ENCODE measurements at places on chromosomes 13 and 19.

DNA sequence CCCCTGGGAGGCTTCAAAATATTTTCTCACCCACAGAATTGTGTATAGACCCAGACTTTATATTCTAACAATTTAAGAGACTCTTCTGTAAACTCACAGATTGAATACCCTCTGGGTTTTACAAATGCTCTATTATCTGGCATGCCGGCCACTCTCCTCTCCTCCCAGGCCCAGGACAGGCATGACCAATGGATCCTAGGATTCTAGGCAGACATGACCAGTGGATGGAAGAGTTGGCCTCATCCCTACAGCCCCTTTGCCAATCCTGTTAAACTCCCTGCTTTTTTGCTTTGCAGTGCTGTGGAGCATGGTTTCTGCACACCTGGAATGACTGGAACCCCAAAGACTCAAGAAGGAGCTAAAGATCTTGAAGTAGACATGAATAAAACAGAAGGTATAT, 5.8 kb downstream of the ACSBG2 start:
- no peaks in the 10 kb centered on the region for H3K27me3 ChIP-seq
- no peak overlapping the region for H3K4me3 ChIP-seq
- no peaks in the 10 kb centered on the region for H3K4me1 ChIP-seq
- H3K27ac ChIP-seq, result no peak overlapping the region

GRCh38 chr19:51296336-51297093, 14.9 kb upstream of the IGLON5 start:
- H3K27me3 ChIP-seq, result no peaks in the 10 kb centered on the region
- DNase-seq, result no peak
- no peak overlapping the region for H3K27ac ChIP-seq
- H3K4me1 ChIP-seq, result no peaks in the 10 kb centered on the region
- no peak overlapping the region for H3K4me3 ChIP-seq
- no peaks in the 10 kb centered on the region for H3K36me3 ChIP-seq

DNA sequence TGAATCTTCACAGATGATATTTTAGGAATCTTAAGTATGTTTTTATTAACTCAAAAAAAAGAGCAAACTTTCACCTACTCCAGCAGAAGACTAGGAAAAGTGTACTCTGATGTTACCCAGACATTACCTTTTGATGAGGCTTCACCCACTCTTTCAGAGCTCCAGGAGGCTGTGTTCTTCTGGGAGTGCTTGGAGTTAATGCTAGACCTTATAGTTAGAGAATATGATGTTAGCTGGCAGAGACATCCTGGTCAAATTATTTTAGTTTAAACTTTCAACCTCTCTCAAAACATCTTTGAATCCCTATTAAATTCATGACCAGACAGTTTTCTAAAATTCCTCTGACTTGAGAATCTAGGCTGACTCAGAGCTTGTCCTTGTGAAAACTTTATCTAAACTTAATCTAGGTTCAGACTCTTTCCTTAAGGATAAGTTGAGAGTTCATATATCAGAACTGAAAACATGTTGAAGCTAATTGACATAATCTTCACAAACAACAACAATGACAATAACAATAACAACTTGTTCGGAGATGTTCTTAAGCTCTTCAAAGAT, 82.8 kb downstream of the ITGBL1 start:
- H3K27ac ChIP-seq, result no peak overlapping the region
- H3K36me3 ChIP-seq, result no peaks in the 10 kb centered on the region
- H3K4me3 ChIP-seq, result no peak overlapping the region

- DNase-seq, result no peak
- no peak overlapping the region for H3K27ac ChIP-seq
- no peak overlapping the region for H3K4me3 ChIP-seq
- H3K36me3 ChIP-seq, result no peaks in the 10 kb centered on the region
- H3K27me3 ChIP-seq, result no peaks in the 10 kb centered on the region
Observed at GRCh38 chr13:51912091-51912490, 50.3 kb downstream of the CCDC70 start.

DNA sequence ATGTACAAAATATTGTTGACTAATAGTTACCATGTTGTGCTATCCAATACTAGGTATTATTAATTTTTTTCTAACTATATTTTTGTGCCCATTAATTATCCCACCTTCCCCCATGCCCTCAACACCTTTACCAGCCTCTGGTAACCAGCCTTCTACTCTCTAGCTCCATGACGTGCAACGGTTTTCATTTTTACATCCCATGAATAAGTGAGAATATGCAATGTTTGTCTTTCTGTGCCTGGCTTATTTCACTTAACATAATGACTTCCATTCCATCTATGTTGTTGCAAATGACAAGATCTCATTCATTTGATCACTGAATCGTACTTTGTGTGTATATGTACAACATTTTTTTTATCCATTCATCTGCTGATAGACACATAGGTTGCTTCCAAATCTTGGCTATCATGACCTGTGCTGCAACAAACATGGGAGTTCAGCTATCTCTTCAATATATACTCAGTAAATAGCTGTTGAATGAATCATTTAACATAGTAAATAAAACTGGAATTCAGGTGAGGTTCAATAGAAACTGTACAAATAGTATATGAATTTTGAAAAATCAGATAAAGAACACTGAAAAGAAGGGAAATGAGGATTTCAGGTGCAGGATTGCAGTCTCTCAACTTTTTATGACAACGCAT, 509.0 kb upstream of the MIR17HG start:
- H3K4me1 ChIP-seq, result no peaks in the 10 kb centered on the region
- H3K36me3 ChIP-seq, result no peaks in the 10 kb centered on the region
- no peak overlapping the region for H3K4me3 ChIP-seq
- H3K27me3 ChIP-seq, result no peaks in the 10 kb centered on the region
- no peak overlapping the region for H3K27ac ChIP-seq
- DNase-seq, result no peak

GRCh38 chr13:38566023-38566422, 120.9 kb upstream of the FREM2 start:
- no peaks in the 10 kb centered on the region for H3K27me3 ChIP-seq
- H3K27ac ChIP-seq, result no peak overlapping the region
- no peaks in the 10 kb centered on the region for H3K36me3 ChIP-seq
- H3K4me1 ChIP-seq, result no peaks in the 10 kb centered on the region
- DNase-seq, result no peak

- no peak overlapping the region for H3K27ac ChIP-seq
- H3K4me1 ChIP-seq, result no peaks in the 10 kb centered on the region
- no peaks in the 10 kb centered on the region for H3K36me3 ChIP-seq
- H3K4me3 ChIP-seq, result no peak overlapping the region
- DNase-seq, result no peak
Observed at GRCh38 chr13:58313219-58313618, 681.7 kb downstream of the PCDH17 start.

- no peaks in the 10 kb centered on the region for H3K4me1 ChIP-seq
- H3K4me3 ChIP-seq, result no peak overlapping the region
- H3K27ac ChIP-seq, result no peak overlapping the region
- H3K27me3 ChIP-seq, result no peaks in the 10 kb centered on the region
Observed at GRCh38 chr13:50224534-50224933, 209.3 kb downstream of the KCNRG start.

- no peak overlapping the region for H3K4me3 ChIP-seq
- H3K36me3 ChIP-seq, result peaks cover 63% of the 10 kb centered on the region
- no peaks in the 10 kb centered on the region for H3K4me1 ChIP-seq
Observed at GRCh38 chr13:98825659-98826058, 73.2 kb upstream of the SLC15A1 start.

DNA sequence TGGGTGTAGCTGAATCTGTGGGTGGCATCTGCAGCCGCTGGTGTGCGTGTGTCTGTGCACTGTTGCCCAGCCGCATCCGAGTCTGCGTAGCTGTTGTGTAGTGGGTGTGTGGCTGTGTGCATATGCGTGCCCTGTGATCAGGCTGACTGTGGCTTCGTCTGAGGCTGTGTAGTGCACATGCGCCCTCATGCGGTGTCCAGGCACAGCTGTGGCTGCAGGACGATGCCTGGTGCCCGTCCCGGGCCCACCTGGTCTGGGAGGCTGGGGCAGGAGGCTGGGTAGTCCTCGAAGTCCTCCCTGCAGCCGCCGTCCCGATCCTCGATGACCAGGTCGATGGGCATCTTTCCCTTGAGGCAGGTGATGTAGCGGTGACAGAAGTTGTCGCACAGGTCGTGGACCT, 4.9 kb downstream of the MEIS3 start:
- DNase-seq, result no peak
- peaks cover 14% of the 10 kb centered on the region for H3K4me1 ChIP-seq
- peaks cover 11% of the 10 kb centered on the region for H3K27me3 ChIP-seq
- no peak overlapping the region for H3K4me3 ChIP-seq

- H3K27ac ChIP-seq, result no peak overlapping the region
- no peaks in the 10 kb centered on the region for H3K36me3 ChIP-seq
- H3K4me1 ChIP-seq, result peaks cover 39% of the 10 kb centered on the region
- no peak for DNase-seq
Observed at GRCh38 chr19:35905178-35905727, 2.8 kb downstream of the TYROBP start.

DNA sequence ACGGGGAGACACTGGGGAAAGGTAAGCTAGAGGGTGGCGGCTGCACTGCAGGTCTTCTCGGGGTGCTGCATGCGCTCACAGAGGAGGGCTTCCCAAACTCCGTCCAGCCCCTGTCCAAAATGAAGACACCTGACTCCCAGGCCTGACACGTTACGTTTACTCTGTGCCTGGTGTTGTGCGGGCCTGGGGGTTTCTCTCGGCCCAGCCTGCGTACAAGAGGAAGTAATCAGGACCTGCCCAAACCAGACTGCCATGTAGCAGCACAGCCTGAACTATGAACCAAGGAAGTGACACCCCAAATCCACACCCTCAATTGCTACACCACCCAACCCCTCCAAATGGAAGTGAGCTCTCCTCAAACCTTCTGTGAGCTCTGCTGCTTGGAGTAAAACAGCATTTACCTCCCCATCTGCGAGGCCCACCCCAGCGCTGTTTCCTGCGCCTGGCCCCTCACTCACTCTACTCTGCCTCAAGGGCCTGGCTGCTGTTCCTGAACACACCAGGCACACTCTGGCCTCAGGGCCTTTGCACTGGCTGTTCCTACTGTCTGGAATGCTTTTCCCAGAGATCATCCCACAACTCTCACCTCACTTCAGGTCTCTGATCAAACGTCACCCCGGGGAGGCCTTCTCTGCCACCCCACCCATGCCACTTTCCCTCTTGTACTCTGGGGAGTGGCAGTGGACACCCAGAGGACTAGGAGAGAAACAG, 3.0 kb downstream of the HSPBP1 start:
- no peak for DNase-seq
- H3K4me1 ChIP-seq, result peaks cover 13% of the 10 kb centered on the region
- peaks cover 29% of the 10 kb centered on the region for H3K36me3 ChIP-seq
- no peak overlapping the region for H3K4me3 ChIP-seq
- H3K27me3 ChIP-seq, result no peaks in the 10 kb centered on the region

GRCh38 chr13:19181021-19181620, 503 bp downstream of the TUBA3C start:
- H3K27ac ChIP-seq, result no peak overlapping the region
- no peaks in the 10 kb centered on the region for H3K4me1 ChIP-seq
- H3K27me3 ChIP-seq, result no peaks in the 10 kb centered on the region
- DNase-seq, result no peak

GRCh38 chr13:75481176-75482069, 546 bp downstream of the TBC1D4 start:
- H3K36me3 ChIP-seq, result no peaks in the 10 kb centered on the region
- peak overlapping the region; percentile 67 for H3K4me3 ChIP-seq
- no peak overlapping the region for H3K27ac ChIP-seq
- H3K27me3 ChIP-seq, result peaks cover 13% of the 10 kb centered on the region

DNA sequence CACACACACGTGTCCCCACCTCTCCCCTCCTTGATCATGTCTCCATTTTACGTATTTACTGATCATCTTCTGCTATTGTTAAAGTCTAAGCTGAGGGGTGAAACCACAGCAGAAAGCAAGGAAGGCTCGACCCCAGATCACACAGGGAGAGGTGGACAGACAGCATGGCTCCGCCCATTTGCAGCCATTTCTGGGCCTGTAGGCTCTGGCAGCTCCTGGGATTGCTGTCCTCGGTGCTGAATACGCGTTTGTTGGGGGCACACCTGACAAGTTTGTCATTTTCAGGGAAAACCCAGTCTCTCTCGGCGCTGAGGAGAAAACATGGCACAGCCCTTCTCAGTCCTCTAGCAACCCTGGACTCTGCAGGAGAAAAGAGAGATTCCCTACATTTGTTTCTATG, 8.0 kb downstream of the TMEM86B start:
- H3K27ac ChIP-seq, result no peak overlapping the region
- no peaks in the 10 kb centered on the region for H3K27me3 ChIP-seq
- H3K4me1 ChIP-seq, result peaks cover 7% of the 10 kb centered on the region
- H3K4me3 ChIP-seq, result no peak overlapping the region

- H3K27ac ChIP-seq, result no peak overlapping the region
- no peaks in the 10 kb centered on the region for H3K36me3 ChIP-seq
- no peaks in the 10 kb centered on the region for H3K27me3 ChIP-seq
- no peak for DNase-seq
- H3K4me3 ChIP-seq, result no peak overlapping the region
Observed at GRCh38 chr19:46631481-46631880, 4.5 kb downstream of the GNG8 start.

DNA sequence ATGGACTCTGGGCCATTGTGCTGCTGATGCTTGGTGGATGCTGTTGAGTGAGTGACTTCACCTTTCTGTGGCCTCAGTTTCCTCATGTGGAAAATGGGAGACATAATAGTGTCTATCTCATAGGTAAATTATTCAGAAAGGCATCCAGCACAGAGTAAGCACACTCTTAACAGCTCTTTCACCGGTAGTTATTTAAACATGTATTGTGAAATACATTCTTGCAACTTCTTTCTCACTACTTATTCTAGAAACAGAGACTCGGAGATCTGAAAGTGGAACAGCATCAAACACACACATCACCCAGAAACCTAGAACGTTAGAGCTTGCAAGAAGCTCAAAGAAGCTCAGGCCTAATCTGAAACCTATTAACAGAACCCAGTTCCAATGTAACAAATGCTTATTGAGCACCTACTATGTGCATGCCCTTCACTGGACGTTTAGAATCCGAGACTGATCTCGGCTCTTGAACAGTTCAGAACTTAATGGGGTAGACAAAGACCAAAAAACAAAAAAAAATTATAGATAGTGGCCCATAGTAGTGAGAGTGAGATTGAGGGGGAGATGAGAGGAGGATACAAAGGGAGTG, 4.1 kb downstream of the ZSWIM9 start:
- H3K4me3 ChIP-seq, result no peak overlapping the region
- DNase-seq, result no peak
- peaks cover 7% of the 10 kb centered on the region for H3K4me1 ChIP-seq
- no peaks in the 10 kb centered on the region for H3K36me3 ChIP-seq
- H3K27me3 ChIP-seq, result no peaks in the 10 kb centered on the region

GRCh38 chr13:41145136-41145908, 12.7 kb upstream of the KBTBD6 start:
- no peaks in the 10 kb centered on the region for H3K27me3 ChIP-seq
- H3K4me3 ChIP-seq, result no peak overlapping the region
- H3K27ac ChIP-seq, result no peak overlapping the region
- no peaks in the 10 kb centered on the region for H3K36me3 ChIP-seq
- no peaks in the 10 kb centered on the region for H3K4me1 ChIP-seq

GRCh38 chr13:110240352-110240751, 66.6 kb downstream of the COL4A1 start:
- DNase-seq, result no peak
- no peaks in the 10 kb centered on the region for H3K27me3 ChIP-seq
- H3K27ac ChIP-seq, result no peak overlapping the region
- H3K36me3 ChIP-seq, result no peaks in the 10 kb centered on the region
- H3K4me1 ChIP-seq, result no peaks in the 10 kb centered on the region
- no peak overlapping the region for H3K4me3 ChIP-seq

GRCh38 chr13:99158846-99159245, 41.8 kb upstream of the UBAC2 start:
- H3K4me3 ChIP-seq, result no peak overlapping the region
- H3K36me3 ChIP-seq, result no peaks in the 10 kb centered on the region
- no peaks in the 10 kb centered on the region for H3K27me3 ChIP-seq
- no peaks in the 10 kb centered on the region for H3K4me1 ChIP-seq
- H3K27ac ChIP-seq, result no peak overlapping the region

GRCh38 chr19:16206046-16206605, 8.4 kb downstream of the AP1M1 start:
- H3K4me1 ChIP-seq, result peaks cover 2% of the 10 kb centered on the region
- no peak overlapping the region for H3K27ac ChIP-seq
- peaks cover 65% of the 10 kb centered on the region for H3K36me3 ChIP-seq
- no peak overlapping the region for H3K4me3 ChIP-seq
- no peak for DNase-seq
